ENCODE measurements at places on chromosomes 3 and 15.

DNA sequence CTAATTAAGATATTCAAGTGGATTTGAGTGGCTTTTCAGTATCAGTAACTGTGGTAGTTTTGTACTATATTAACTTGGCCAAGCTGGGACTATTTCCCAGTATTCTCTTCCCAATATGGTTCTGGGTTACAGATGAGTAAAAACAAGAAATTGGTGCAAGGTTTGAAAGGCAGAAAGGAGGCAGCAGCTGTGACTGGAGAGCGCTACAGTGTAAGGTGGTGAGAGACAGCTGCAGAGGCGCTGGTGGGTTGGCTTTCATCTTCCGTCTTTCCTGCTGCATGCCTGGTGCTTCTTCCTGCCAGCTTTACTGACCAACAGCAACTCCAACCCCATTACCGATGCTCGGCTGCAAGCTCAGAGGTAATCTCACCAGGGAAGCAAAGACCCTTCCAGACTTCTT lies 9.8 kb downstream of the DPH3 start:
- DNase-seq: no peak

GRCh38 chr3:18989237-18989795 lies 159.0 kb upstream of the KCNH8 start:
- no peak for DNase-seq

DNA sequence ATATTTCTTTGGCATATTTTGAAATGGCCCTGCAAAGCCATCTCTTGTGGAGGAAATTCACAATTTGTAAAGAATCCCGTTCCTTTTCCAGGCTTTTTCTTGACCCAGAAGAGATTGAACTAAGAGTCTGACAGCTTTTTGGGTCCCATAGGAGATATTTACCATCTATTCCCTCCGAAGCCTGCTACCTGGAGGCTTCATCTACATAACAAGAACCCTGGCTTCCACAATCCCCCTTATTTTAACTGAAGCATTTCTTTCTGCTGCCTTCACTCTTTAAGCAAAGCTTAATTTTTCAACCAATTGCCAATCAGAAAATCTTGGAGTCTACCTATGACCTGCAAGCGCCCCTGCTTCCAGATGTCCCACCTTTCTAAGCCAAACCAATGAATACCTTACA lies 248.1 kb upstream of the GADL1 start:
- DNase-seq: no peak

DNA sequence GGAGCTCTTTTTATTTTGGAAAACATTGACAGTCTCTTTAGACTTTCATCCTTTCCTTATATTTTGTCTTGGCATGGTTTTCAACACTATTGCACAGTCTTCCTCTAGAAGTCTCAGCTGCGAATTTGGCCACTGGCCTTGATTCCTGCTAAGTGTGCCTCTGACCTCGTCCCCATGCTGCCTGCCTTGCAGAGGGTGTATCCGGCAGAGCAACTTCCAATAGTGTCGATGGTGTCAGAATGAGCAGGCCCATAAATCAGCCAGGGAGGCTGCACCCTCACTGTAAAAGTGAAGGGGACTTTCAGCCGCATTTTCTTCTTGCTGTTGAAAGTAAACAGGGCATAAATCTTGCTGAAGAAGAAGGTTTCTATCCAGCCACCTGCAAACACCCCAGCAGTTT lies 336.7 kb upstream of the TRIM42 start:
- DNase-seq: no peak

DNA sequence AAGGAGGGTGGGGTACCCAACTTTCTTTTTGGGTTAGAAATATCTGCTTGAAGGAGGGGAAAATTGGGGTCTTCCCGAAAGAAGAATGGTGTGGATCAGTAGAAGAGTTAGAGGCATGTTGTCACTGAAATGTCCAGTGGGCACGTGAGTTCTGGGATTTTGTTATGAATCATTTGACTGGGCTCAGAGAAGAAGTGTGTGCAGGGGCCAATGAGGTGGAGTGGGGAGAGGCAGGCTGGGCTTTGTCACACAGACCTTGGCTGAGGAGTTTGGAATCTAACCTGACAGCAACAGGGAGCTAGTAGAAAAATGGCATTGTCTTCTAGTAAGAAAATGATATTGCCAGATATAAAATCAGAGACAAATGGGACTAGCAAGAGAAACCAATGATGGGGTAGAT lies 436.8 kb downstream of the MFSD1 start:
- DNase-seq: no peak

DNA sequence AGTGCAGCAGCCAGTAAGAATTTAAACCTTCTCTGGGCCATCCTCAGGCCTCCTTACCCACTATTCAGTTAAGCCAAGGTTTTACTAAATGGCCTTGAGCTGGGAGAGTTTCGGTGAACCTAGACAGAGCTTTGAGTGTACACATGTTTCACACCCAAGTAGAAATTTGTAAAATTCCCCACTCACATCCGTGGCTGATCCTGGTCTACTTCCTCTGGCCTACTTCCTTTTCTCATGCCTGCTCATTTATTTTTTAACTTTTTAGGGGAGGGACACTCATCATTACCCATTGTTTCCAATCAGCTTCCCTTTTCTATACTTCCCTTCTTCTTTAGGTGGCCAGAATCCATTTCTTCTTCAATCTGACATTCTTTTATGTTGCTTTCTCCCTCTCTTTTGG lies 7.6 kb downstream of the CX3CR1 start:
- no peak for DNase-seq

- DNase-seq: peak; percentile 93
Measured at GRCh38 chr3:25789596-25790556, at the start of gene OXSM. Gene OXSM (plus strand): TSS chr3:25790090. CDS start chr3:25791021, 931 bp downstream.

- no peak for DNase-seq
Measured at GRCh38 chr3:67947808-67948508, 293.5 kb upstream of the SUCLG2 start.

DNA sequence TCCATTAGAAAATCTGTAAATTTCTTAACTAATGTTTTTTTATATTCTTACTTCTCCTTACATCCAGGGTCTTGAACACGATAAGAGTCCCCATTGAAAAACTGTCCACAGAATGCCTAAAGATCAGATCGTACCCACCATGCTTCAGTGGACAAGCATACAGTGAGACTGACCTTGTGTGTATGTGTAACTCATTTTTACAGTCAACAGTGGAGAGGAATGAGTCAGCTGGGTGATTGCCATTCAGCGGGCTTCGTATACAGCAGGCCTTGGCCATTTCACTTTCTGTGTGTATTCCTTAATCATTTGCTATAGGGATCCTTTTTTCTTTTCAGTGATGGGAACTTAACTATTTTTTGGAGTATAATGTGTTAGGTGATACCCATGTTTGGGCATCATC lies 10.6 kb downstream of the PARP14 start:
- DNase-seq: no peak

DNA sequence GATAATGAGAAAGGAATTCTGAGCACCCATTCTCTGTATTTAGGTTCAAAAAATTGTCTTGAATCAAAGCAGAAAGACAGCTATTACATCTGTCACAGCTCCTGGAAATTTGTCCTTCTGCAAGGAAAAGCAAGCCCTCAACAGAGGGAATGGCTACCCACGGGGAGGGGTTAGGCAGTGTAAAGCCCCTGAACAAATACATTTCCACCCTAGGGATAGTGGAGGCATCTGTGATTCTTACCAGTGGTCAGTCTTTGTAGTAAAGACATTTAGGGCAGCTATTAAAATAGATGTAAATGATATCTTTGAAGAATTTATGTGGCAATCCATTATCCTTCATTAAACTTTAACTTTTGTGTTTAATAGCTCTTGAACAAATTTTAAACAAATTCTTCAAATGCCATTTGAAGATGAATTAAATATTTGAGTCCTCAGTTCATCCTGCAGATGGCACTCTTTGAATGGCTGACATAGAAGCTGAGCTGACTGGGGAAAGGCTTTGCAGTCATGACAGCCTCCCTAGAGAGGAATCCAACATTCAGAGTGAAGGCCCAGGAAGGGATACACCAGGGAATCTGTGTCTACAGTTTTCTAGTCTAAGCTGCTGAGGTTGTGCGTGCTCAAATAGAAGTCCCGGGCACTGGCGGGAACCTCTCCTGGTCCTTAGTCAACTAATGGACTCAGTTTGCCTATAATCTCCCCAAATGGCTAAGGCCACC lies 359.7 kb upstream of the ROPN1 start:
- no peak for DNase-seq

GRCh38 chr3:174202561-174202960 lies 656.6 kb upstream of the NAALADL2 start:
- DNase-seq: no peak

- DNase-seq: no peak
Measured at GRCh38 chr15:31501536-31502157, 175.0 kb downstream of the KLF13 start.

DNA sequence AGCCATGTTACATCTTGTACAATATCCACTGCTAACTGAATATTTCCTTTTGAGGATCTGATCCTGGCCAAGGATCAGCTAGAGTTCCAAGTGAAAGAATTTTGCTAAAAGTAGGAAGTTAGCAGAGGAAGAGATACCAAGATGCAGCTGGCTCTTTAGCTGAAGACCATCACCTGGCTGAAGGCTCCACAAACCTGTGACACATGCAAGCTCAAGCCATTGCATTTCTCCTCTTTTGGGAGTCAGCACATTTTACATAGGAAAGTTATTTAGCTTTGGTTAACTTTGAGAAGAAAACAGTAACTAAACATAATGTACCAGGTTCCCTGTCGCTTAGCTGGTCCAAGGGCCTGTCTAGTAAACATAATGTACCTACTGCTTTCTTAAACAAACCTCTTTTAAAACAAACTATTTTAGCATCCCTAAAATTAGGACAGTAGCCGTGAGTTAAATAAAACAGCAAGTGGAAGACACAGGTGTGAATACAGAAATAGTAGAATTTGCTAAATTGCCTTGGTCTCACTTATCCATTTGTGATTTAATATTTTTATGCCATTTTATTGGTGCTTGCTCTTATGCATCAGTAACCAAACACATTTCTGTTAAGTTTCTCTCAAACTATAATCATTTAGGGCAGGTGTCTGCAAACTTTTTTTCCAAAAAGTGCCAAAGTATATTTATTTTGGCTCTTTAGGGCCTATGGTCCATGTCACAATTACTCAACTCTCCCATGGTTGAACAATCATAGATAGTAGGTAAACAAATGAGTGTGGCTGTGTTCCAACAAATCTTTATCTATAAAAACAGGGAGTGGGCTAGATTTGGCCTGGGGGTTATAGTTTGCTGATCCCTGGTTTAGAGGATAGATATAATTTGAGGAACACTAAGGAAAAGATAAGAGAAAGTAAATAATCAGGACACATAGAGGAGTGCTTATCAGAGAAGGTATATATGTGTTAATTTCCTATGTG lies 11.2 kb downstream of the GCSAM start:
- no peak for DNase-seq

GRCh38 chr3:151843275-151843674 lies 29.4 kb downstream of the AADAC start:
- DNase-seq: no peak

GRCh38 chr3:35680866-35681650 lies 41.7 kb downstream of the ARPP21 start:
- no peak for DNase-seq

GRCh38 chr3:176964661-176965060 lies 232.6 kb downstream of the TBL1XR1 start:
- DNase-seq: no peak

DNA sequence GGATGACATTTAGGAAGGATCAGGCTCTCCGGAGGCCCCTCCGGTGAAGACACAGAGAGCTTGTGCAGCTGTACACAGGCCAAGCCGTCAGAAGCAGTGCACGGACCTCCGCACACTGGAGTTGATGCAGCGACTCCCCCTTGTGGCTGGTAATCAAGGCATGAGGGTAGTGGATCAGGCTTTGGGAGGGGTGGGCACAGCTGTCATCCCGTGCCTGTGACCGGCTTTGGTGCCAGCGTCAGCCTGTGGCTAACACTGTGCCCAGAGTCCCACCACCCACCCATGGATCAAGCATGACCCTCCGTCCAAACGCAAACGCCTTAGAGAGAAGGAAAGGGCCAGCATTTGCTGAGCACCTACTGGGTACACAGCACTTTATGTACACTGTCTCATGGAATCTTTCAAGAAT lies 8.2 kb upstream of the GRIP2 start:
- no peak for DNase-seq

DNA sequence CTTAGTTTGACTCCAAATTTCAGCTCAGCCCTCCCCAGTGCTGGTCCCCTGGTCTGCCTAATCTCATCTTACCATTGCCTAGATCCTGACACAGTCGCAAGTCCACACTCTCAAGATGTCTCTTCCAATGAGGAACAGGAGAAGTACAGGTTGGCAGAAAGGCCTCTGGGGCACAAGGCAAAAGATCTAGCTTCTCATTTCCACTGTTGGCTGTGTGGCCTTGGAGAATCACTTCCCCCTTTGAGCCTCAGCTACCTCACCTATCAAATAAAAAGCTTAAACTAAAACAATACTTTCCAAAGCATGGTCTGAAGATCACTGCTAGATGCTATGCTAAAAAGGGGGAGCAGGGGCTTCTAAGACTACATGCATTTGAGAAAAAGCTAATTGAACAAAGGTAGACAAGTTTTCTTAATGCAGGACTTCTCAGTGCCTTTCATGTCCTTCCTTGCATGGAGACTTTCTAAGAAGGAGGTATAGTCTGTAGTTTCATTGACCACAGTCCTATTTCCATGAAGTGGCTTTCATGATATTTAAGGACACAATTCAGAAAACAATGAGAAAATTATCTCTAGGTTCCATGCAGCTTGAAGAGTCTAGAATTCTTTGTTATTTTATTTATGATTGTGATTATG lies 118.0 kb upstream of the RAD18 start:
- DNase-seq: peak; percentile 19

GRCh38 chr3:60659098-60659497 lies 592.2 kb downstream of the FHIT start:
- no peak for DNase-seq

GRCh38 chr3:106745344-106746168 lies 631.7 kb upstream of the CCDC54 start:
- no peak for DNase-seq

GRCh38 chr3:195895078-195895860 lies 13.1 kb downstream of the TNK2 start:
- no peak for DNase-seq

DNA sequence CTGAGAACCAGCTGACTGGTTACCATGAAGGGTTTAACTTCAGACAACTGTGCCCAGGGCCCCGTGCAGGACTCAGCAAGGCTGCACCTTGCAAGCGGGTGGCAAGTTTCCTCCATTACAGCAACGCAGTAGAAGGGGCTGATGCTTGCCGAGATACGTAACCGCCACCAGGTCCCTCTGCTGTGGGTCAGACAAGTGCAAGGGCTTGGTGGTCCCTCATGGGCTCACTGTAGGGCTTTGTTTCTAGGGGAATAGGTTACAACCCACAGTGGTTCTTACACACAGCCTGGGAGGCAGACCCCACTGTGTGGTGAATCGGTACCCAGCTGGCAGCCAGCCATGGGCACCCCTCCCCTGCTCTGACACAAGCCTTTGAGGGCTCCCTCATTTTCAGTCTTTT lies 15.5 kb upstream of the SNRPA1 start:
- DNase-seq: peak; percentile 35

DNA sequence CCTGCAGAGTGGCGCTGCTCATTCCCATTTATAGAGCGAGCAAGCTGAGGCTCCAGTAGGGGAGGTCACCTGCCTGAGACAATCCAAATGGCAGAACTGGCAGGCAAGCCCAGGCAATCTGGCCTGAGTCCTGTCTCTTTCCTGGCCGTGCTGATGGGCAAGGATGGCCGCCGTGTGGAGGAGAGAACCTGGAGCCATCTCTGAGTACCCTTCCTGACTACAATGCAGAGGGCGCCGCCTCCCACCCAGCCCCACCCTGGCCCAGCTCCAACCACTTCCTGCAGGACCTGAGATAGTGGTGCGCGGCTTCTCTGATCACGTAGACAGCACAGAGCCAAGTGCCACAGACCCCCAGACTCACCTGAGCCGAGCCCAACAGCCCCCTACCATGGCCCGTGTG lies 7.0 kb downstream of the TLR9 start:
- DNase-seq: no peak
